ENCODE measurements at places on chromosomes 2 and 18.

- no peak for DNase-seq
These were observed 980 bp upstream of the PDE6D start for GRCh38 chr2:231781798-231782726.

- DNase-seq, result no peak
These were observed 1.1 kb upstream of the MBOAT2 start for GRCh38 chr2:9004338-9005204.

- no peak for DNase-seq
These were observed 44.6 kb downstream of the AKAIN1 start for GRCh38 chr18:5152343-5153020.

DNA sequence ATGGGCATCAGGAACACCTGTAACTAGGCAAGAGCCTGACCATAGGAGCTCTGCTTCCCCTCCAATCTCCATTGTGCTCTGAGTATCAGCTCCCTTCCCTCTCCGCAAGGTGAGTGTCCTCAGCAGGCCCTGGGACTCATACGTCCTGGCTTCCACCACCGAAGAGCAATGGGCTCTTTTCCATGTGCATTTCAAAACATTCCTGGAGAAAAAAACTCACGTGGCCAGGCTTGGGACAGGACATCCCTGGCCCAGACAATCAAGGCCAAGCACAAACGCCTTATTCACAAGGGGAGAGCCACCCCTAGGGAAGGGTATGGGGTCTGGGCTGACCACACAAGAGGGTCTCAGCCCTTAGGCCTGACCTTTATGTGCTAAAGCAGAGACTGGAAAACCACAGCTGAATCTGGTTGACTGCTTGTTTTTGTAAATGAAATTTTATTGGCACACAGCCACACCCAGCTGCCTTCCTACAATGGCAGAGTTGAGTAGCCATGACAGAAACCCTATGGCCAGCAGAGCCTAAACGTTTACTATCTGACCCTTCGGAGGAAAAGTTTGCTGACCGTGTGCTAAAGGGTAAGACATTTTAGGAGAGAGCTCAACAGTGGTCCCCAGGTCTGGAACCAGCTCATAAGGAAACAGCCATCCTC lies 175.7 kb upstream of the ARL4C start:
- no peak for DNase-seq

DNA sequence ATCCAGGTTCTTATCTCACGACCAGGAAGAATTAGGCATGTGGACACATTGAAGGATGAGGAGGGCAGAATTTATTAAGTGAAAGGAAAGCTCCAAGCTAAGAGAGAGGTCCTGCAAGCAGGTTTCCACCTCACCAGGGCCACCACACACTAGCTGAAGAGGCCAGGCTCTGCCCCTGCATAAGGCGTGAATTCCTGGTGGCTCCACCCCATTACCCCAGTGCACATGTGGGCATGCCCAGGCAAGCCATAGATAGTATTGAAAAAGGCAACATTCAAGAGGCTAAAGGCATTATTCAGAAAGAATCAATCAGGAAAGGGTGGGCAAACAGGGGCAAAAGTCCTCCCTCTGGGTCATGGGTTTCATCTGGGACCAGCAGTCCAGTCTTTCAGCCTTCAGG lies 30.9 kb upstream of the GRP start:
- DNase-seq, result no peak

- DNase-seq, result no peak
These were observed 1.2 kb downstream of the GATA6 start for GRCh38 chr18:22170421-22171257.

DNA sequence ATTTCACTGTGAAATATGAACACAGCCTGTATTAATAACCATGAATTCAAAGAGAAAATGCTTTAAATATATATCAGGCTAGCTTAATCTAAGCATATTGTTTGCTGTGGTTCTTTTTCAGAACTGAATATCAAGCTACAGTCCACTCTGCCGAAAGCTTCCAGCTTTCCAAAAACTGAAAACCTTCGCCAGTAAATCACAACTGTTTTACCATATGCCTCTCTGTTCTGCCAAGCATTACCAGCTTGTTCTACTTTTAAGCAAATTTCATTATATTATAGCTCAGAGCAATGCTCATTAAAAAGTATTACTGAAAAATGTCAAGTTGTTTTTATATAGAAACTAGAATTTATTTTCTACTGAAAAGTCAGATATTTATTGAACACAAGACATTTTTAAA lies 277.4 kb downstream of the NRXN1 start:
- DNase-seq, result no peak

DNA sequence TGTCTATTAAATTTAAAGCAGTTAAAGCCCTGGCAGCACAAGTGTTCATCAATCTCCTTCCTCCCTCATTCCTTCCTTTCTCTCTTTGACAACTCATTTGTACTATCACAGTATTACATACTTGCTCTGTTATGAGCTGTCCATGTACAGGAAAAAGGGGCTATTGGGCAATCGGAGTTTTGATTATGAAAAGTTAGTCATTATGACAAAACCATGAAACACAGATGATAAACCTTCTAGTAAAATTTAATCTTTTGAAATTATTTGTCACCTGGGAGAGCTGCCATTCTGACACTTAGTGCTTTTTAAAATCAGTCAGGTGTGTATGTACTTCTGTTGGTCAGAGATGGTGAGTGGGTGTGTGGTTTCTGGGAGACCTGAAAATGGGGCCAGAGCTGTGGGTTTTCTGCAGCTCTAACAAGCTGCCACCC lies 39.4 kb downstream of the MAP4K4 start:
- DNase-seq, result no peak

DNA sequence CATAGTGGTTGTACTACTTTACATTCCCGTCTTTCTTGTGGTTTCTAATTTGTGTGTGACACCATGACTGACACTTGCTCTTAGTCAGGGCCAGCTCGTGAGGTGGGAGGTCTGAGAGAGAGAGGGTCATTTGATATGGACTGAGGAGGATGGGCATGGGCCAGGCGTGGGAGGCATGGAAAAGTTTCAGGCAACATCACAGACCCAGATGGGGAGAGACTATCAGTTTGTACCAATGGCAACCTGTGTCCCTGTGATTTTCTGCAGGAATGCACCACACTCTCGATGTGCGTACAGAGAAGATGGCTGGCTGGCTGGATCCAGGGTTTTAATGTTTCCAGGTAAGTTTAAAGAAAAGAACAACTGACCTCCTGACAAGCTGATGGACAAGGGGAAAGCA lies 273.6 kb downstream of the CYRIA start:
- DNase-seq, result no peak

GRCh38 chr2:240296104-240296406 lies 139.4 kb upstream of the GPC1 start:
- DNase-seq, result no peak

- no peak for DNase-seq
These were observed 6.1 kb downstream of the CTDSP1 start for GRCh38 chr2:218405746-218406208.

DNA sequence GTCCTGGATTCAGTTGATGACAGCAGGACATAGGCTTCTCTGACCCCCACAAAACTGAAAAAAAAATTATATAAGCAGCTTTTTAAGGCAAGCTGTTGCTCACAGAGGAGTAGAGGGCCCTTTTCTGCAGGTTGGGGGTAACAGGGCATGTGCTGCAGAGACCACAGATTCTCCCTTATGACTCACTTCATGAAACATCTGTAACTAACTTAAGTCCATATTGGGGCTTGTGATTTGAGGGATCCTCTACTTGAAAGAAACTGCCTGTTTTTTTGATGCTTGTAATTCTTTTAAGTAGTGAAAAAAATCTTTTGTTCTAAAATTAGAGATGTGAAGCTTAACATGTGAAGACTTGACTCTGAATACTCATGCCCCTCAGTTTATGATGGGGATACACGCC lies 33.4 kb downstream of the XRCC5 start:
- DNase-seq, result no peak

GRCh38 chr18:23300231-23300805 lies 152.8 kb upstream of the RIOK3 start:
- no peak for DNase-seq

GRCh38 chr2:1677821-1678165 lies 66.5 kb downstream of the PXDN start:
- no peak for DNase-seq

DNA sequence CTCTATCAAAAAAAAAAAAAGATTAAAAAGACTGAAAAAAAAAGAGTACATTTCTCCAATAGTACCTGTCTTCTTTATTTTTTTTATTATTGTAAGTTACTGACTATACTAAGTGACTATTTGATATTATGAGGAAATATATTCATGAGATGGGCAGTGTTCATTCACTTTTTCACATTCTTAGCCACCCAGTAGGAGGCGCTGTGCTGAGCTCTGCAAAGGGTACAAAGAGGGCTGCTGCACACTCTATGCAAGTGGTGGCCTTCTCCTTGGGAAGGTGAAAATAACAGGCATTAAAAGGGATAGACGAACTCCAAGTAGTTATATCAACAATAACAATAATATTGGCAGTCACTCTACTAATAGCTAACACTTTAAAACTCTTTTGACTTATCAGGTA lies 1034.9 kb upstream of the FANCL start:
- DNase-seq, result no peak

- no peak for DNase-seq
These were observed 232.3 kb downstream of the DYM start for GRCh38 chr18:49228187-49228586.

DNA sequence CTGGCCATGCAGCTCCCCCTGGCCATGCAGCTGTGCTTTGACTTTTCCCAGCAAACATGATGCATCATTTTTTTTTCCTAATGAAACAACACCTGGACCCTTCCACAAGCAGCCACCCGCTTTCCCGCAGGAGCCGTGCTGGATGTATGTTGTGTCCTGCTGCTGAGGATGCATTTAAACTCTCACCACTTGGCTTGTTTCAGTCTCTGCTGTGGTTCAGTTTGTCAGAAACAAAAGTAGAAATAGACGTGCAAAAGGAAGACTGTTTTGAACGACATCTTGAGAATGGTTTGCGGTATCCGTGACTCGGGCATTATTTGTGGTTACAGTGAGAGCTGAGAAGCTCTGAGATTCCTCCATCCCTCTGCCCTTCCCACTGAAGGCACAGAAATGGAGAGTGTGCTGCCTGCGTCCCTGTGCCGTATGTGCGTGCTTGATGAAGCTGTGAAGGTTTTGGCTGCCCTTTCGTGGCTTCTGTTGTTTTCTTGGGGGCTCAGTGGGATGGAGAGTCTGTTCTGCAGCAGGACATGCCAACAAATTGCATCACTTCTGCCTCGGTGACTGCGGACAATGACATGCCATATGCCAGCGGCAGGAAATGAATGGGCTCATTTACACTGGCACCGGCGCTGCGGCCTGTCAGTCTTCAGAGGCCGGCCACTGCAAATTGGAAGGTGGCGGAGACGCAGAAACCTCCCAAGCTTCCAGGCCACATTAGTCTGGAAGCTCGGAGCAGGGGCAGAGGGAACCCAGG lies 417.7 kb upstream of the SALL3 start:
- no peak for DNase-seq

DNA sequence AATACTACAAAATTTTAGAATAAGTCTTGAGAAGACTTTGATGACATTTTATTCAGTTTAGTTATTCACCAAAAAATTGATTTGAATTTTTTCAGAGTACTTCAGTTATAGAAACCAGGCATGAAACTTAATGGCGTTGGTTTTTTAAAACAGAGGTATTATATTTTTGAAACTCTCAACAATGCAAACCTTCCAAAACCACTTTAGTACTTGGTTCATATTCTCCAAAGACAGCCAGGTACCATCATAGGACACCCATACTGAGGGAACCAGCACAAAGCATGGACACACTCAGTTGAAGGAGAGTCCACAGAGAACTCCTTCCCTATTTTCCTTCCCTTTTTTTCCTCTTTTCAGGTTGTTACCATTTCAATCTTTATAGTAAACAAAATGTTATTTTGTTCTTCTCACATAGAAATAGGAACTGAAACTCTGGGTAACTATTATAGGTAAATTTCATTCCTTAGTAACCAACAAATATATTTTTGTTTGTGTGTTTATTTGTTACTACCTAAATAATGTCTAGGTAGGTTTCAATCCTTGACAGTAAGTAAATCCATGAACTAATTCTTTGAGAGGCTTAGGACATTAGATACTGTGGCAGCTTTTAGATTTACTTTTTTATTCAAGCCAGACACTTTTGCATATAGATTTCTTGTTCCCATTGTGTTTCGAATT lies 95.8 kb downstream of the TMEFF2 start:
- no peak for DNase-seq

DNA sequence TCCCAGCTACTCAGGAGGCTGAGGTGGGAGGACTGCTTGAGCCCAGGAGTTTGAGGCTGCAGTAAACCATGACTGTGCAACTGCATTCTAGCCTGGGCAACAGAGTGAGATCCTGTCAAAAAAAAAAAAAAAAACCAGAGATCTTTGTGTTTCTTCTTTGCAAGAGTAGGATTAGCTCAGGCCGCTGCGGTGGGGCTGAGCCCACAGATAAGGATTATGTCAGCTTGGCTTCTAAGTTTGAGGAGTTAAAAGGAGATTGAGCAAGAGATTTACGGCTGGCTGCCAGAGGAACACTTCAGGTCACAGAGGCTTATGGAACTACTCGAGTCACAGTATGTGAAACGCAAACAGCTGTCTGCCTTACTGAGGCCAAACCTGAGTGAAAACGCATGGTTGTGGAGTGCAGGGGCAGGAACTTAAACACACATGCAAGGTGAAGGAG lies 146.7 kb upstream of the L3MBTL4 start:
- no peak for DNase-seq
